Adipocyte (in vitro differentiated cells): ENCODE measurements at places on chromosomes 1 and 21.
A peak's percentile ranks its signal among the peaks of the same experiment; 100 is the strongest.

DNA sequence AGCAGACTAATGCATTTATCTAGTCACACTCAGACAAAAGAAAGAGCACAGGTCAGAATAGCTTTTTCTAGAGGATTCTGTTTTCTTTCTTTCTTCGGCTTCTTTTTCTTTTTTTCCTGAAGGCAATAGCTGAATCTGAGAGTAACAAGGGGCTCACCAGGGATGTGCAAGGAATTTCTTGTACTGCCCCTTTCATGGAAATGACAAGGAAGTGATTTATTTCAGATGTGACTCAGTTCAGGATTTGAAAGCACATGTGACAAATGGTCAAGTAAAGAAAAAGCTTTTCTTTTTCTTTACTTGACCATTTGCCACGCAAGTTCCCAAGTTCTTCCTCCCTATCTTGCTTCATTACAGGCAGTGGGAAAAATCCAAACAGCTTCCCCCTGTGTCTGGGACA lies 202.0 kb downstream of the GABPA start:
- no peak for DNase-seq

- DNase-seq: peak; percentile 86
Observed at GRCh38 chr1:232620356-232620969, 9.5 kb downstream of the SIPA1L2 start.

DNA sequence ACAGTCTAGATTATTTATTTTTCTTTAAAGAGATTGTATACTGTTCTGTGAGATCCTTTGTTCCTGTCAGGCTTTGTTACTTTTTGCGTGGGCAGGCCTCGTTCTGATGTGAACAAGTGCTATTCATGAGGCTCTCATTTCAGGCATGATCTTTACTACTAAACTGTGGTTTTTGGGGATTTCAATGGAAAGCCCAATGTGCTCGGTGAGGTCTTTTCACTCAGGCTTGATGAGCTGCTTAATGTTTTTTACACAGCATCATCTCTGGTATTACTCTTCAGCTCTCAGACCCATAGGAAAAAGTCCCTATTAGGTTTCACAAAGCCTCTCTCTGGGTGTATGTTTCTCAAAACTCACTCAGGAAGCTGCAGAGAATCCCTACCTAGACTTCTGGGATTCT lies 419.4 kb downstream of the GPATCH2 start:
- no peak for DNase-seq

DNA sequence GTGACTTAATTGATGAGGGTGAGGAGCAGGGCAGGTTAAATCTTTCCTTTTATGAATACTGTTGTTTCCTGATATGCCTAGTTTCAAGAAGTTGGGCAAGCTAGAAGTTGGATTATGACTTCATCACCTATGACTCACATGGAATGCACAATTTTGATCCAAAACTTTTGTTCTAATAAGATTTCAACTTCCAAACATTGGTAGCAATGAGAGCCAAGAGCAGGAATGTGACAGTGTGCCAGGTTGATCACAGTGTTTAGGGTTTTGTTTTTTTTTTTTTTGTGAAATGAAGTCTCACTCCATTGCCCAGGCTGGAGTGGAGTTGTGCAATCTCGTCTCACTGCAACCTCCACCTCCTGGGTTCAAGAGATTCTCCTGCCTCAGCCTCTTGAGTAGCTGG lies 349.4 kb downstream of the DUSP10 start:
- DNase-seq: peak; percentile 88

GRCh38 chr1:74748960-74749359 lies 16.0 kb downstream of the TYW3 start:
- DNase-seq: no peak

DNA sequence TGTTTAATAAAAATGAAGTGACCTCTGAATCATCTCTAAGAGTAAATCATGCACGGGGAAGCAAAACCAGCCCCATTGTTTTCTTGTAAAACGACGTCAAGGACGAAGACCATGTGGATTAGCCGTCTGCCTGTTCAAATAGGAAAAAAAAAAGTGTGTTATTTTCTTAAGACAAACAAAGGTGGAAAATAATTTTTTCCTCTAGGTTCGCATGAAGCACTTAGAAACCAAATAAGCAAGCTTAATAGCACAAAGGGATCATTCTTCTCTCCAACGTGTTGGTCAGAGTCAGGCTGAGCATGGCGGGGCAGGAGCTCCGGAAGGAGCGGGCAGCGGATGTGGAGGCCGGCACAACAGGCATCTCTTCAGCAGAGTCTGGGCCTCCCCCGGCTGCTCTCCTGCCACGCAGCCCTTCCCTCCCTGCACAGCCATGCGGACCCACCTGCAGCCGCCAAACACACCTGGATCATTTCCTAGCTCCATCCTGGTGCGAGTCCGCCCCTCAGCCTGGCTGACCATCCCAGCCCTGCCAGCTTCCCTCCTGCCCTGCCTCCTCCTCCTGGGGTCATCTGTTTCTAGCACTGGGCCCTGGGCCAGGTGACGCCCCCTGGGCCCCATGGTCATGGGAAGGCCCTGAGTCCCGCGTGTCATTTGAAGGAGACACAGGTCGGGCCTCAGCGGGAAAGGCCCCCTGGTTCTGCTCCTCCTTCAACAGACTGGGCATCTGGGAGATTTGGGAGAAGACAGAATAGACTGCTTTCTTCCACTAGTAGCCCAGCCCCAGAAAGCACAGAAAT lies 40.2 kb downstream of the MX1 start:
- DNase-seq: no peak
